ENCODE measurements at places on chromosomes 12 and 14.

- DNase-seq = no peak
Observed at GRCh38 chr12:80413462-80413861, 30.6 kb upstream of the PTPRQ start.

- DNase-seq = no peak
Observed at GRCh38 chr12:90953956-90954421, 987 bp downstream of the CCER1 start.

DNA sequence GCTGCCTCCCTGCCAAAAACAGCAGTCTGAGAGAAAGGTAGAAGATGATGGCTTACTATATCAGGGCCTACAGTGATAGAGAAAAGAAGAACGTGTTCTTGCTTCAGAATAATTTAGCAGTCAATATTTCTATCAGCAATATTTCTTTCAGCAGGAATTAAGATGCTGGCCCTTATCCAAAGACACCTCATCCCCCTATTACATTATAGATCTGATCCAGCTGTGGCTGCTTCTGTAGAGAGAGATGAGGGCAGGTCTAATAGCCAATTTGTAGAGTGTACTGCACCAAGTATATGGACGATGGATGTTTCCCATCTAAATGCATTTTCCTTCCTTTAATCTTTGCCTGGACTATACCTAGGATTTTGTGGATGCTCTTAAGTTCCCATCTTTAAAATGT lies 451.7 kb downstream of the NPAS3 start:
- DNase-seq = no peak

GRCh38 chr12:75587340-75588106 lies 76.1 kb upstream of the KRR1 start:
- no peak for DNase-seq

All from CD4-positive, alpha-beta T cell treated with Interleukin-4 for 4 hours (primary cell).